ENCODE measurements at places on chromosomes 1 and 21. TPM values are rescaled to one million over a fixed set of nuclear protein-coding genes. Genes with fewer than 3 reads are reported as not detected.
A peak's percentile ranks its signal among the peaks of the same experiment; 100 is the strongest.

- DNase-seq, result no peak
- no peaks in the 10 kb centered on the region for H3K27me3 ChIP-seq
- H3K36me3 ChIP-seq, result no peaks in the 10 kb centered on the region
- H3K4me3 ChIP-seq, result no peak overlapping the region
- H3K4me1 ChIP-seq, result no peaks in the 10 kb centered on the region
- no peak overlapping the region for H3K27ac ChIP-seq
Observed at GRCh38 chr1:203264052-203264501, 34.6 kb upstream of the CHIT1 start.

- H3K4me1 ChIP-seq, result peaks cover 25% of the 10 kb centered on the region
- no peak within 1 kb of the TSS for H3K27ac ChIP-seq
- H3K27me3 ChIP-seq, result peaks cover 5% of the 10 kb centered on the region
- DNase-seq, result peak; percentile 88
Observed at GRCh38 chr1:33181921-33182341, at the start of gene TRIM62. Gene TRIM62, minus strand, starts transcription at chr1:33182043. Its CDS starts 611 bp downstream, at chr1:33181432.

DNA sequence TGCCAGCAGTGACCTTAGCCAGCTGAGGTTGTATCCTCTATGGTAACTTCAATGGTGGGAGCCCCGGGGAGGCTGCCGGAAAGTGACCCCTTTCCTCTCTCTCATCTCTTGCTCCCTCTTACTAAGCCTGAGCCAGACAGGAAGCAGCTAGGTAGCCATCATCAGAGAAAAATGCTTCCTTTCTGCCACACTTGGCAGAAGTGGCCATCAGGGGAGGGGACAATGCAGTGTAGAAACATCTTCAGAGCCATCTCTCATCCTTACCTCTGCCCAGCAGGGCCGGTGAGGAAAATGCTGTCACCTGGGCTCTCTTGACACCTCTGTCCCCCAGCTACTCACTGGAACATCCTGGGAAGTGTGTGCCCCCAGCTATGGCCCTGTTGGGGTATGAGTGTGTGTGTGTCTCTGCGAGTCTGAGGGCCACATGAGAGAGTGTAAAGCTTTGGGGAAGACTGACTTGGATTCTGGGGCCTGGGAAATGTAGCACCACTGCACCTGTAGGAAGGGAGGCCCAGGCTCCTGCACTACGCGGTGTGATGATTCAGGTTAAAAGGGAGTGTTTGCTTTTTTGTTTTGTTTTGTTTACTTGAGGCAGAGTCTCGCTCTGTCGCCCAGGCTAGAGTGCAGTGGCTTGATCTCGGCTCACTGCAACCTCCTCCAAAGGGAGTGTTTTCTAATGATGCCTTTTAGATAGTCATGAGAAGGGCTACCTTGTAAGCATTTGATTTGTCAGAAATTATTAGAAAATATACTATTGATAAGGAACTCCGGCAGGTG, 48.7 kb upstream of the CNTN2 start:
- no peaks in the 10 kb centered on the region for H3K27me3 ChIP-seq
- no peak overlapping the region for H3K27ac ChIP-seq
- H3K36me3 ChIP-seq, result no peaks in the 10 kb centered on the region
- DNase-seq, result no peak
- H3K4me3 ChIP-seq, result no peak overlapping the region

DNA sequence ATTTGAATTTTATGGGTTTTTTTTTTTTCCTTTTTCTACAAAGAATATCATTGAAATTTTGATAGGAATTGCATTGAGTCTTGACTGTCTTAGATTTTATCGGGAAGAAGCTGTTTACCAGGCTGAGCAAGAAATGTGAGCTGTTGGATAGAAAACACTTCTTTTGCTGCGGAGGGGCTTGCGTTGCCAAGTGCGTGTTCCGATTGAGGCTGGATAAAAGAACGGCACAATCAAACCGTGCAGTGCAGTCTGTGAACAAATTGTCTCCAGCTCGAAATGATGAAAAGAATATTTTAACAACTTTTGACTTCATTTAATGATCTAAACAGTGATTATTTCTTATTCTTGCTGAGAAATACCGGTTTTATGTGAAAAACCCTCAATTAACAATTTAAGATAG, 149.4 kb downstream of the RYR2 start:
- peaks cover 12% of the 10 kb centered on the region for H3K4me1 ChIP-seq
- H3K36me3 ChIP-seq, result no peaks in the 10 kb centered on the region
- H3K27me3 ChIP-seq, result no peaks in the 10 kb centered on the region
- DNase-seq, result no peak
- H3K4me3 ChIP-seq, result no peak overlapping the region

DNA sequence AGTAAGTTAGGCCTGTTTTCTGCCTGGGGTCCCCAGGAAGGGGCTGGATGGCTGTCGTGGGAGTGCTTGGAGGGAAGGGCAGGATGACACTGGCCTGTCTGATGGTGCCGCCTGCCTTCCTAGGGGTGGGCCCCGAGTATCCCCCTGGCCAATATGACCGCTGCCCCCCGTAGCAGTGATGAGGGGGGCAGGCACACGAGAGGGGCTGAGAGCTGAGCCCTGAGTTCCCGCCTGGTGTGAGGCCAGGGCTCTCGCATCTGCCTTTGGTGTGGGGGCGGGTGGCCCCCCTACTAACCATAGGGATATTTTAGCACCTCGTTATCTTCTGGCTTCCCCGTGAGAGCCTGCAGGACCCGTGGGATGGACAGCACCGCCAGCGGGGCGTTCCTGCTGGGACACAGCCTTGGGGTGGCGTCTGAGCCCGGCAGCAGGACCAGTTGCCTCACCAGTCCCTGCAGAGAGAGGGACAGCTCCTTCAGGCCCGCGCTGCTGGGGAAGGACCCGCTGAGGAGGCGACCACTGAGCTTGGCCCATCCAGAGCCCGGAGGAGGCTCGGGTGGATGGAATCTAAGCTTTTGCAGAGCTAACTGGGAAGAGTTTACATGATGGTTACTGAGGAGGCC, 10.4 kb downstream of the KRTAP10-1 start:
- no peaks in the 10 kb centered on the region for H3K36me3 ChIP-seq
- H3K4me3 ChIP-seq, result no peak overlapping the region
- H3K27me3 ChIP-seq, result no peaks in the 10 kb centered on the region
- DNase-seq, result no peak
- no peak overlapping the region for H3K27ac ChIP-seq

GRCh38 chr1:173870252-173871075, 2.3 kb downstream of the ZBTB37 start:
- H3K27ac ChIP-seq, result peak overlapping the region; percentile 21
- DNase-seq, result no peak
- H3K36me3 ChIP-seq, result peaks cover 20% of the 10 kb centered on the region
- no peak overlapping the region for H3K4me3 ChIP-seq

- peak; percentile 56 for DNase-seq
- no peaks in the 10 kb centered on the region for H3K36me3 ChIP-seq
- peaks cover 35% of the 10 kb centered on the region for H3K27me3 ChIP-seq
- H3K4me1 ChIP-seq, result peaks cover 19% of the 10 kb centered on the region
- no peak overlapping the region for H3K27ac ChIP-seq
- peak overlapping the region; percentile 77 for H3K4me3 ChIP-seq
Observed at GRCh38 chr1:168135921-168136708, 615 bp downstream of the GPR161 start.

DNA sequence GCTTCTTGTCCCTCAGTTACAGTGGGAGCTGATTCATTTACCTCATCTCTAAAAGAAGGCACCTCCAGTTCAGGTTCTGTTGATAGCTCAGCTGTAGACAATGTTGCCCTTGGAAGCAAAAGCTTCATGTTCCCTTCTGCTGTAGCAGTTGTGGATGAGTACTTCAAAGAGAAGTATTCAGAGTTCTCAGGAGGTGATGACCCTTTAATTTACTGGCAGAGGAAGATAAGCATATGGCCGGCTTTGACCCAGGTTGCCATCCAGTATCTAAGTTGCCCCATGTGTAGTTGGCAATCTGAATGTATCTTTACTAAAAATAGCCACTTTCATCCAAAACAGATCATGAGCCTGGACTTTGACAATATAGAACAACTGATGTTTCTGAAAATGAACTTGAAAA, 4.5 kb downstream of the ZBED6 start:
- no peak for DNase-seq
- no peak overlapping the region for H3K4me3 ChIP-seq
- no peaks in the 10 kb centered on the region for H3K27me3 ChIP-seq
- H3K27ac ChIP-seq, result no peak overlapping the region

DNA sequence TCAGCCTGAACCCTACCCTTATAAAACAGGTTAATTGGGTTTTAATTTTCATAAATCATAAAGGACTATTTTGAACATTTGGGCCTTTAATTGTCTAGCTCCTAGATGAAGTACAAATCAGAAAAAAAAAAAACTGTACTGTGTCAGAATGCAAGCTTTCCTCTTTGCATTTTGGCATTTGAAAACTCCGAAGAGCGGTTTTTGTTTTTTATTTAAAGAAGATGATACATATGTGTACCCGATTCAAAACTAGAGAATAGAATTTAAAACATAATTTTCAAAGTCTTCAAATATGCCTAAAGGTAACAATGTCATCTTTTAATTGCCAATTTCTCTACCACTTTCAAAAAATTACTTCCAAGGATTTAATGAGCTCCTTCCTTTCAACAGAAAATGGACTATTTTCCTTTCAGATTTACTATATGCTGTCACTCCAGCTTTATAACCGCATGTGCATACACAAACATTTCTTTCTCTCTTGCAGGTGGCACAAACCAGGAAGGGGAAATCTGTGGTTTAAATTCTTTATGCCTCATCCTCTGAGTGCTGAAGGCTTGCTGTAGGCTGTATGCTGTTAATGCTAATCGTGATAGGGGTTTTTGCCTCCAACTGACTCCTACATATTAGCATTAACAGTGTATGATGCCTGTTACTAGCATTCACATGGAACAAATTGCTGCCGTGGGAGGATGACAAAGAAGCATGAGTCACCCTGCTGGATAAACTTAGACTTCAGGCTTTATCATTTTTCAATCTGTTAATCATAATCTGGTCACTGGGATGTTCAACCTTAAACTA, 33.7 kb downstream of the MRPL39 start:
- H3K27me3 ChIP-seq, result no peaks in the 10 kb centered on the region
- H3K4me1 ChIP-seq, result peaks cover 7% of the 10 kb centered on the region
- H3K36me3 ChIP-seq, result no peaks in the 10 kb centered on the region
- no peak for DNase-seq
- no peak overlapping the region for H3K4me3 ChIP-seq
- H3K27ac ChIP-seq, result no peak overlapping the region

GRCh38 chr1:60402816-60403215, 329.2 kb upstream of the C1orf87 start:
- DNase-seq, result no peak
- H3K27ac ChIP-seq, result no peak overlapping the region
- no peaks in the 10 kb centered on the region for H3K4me1 ChIP-seq
- H3K27me3 ChIP-seq, result no peaks in the 10 kb centered on the region
- H3K4me3 ChIP-seq, result no peak overlapping the region

- H3K27me3 ChIP-seq, result no peaks in the 10 kb centered on the region
- no peak for DNase-seq
- no peak overlapping the region for H3K4me3 ChIP-seq
- no peaks in the 10 kb centered on the region for H3K4me1 ChIP-seq
- no peaks in the 10 kb centered on the region for H3K36me3 ChIP-seq
Observed at GRCh38 chr1:160451859-160452232, 51.5 kb downstream of the VANGL2 start.

- H3K36me3 ChIP-seq, result no peaks in the 10 kb centered on the region
Observed at GRCh38 chr1:16191916-16192546, 20.4 kb downstream of the ARHGEF19 start.

GRCh38 chr21:35404247-35404646, 355.1 kb upstream of the RUNX1 start:
- H3K36me3 ChIP-seq, result no peaks in the 10 kb centered on the region
- peak; percentile 19 for DNase-seq
- H3K4me1 ChIP-seq, result peaks cover 26% of the 10 kb centered on the region
- no peak overlapping the region for H3K4me3 ChIP-seq
- peak overlapping the region; percentile 43 for H3K27ac ChIP-seq

Gene ERRFI1
- 19.7 TPM for polyA plus RNA-seq

Gene AIRE
- not detected for polyA plus RNA-seq

Gene MYOM3
- not detected for polyA plus RNA-seq

Gene HHIPL2
- not detected for polyA plus RNA-seq

Data from GM23338 (cell line).